ENCODE measurements at places on chromosomes 2 and 18. TPM values are rescaled to one million over a fixed set of nuclear protein-coding genes. Genes with fewer than 3 reads are reported as not detected.

DNA sequence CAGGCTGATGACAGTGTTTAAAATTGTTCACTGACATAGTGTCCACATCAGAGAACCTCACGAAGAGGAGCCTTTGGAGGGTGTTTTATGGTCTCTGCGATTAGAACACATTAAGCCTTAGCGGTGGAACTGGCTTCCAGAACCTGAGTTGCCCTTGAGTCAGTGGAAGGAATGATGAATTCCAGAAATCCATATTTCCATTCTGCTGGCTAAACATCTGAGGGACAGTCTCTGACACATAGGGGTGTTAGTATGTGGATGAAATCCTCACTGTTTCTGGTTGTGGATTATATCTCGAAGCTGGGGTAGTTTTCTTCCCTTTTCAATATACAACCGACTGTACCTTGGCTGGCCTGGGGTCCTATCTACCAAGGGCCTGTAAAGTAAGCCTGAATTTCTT lies 4.0 kb downstream of the CASP10 start:
- no peak for DNase-seq
- no peak overlapping the region for H3K4me3 ChIP-seq
- no peak overlapping the region for H3K27ac ChIP-seq
- no peaks in the 10 kb centered on the region for H3K36me3 ChIP-seq

GRCh38 chr2:102483086-102483485 lies 10.1 kb downstream of the SLC9A4 start:
- H3K27me3 ChIP-seq = no peaks in the 10 kb centered on the region
- no peak overlapping the region for H3K4me3 ChIP-seq
- no peaks in the 10 kb centered on the region for H3K36me3 ChIP-seq
- H3K27ac ChIP-seq = no peak overlapping the region
- H3K4me1 ChIP-seq = no peaks in the 10 kb centered on the region

GRCh38 chr2:241153616-241154015 lies 3.3 kb downstream of the PPP1R7 start:
- no peak overlapping the region for H3K4me3 ChIP-seq
- DNase-seq = no peak
- peaks cover 17% of the 10 kb centered on the region for H3K4me1 ChIP-seq
- no peak overlapping the region for H3K27ac ChIP-seq

GRCh38 chr18:25457601-25458000 lies 105.6 kb upstream of the ZNF521 start:
- no peaks in the 10 kb centered on the region for H3K36me3 ChIP-seq
- no peak for DNase-seq
- peaks cover 7% of the 10 kb centered on the region for H3K4me1 ChIP-seq
- H3K4me3 ChIP-seq = no peak overlapping the region

GRCh38 chr2:127586136-127586535 lies 50.7 kb downstream of the MYO7B start:
- no peak overlapping the region for H3K4me3 ChIP-seq
- no peaks in the 10 kb centered on the region for H3K36me3 ChIP-seq
- H3K27ac ChIP-seq = no peak overlapping the region
- no peaks in the 10 kb centered on the region for H3K27me3 ChIP-seq
- no peak for DNase-seq

DNA sequence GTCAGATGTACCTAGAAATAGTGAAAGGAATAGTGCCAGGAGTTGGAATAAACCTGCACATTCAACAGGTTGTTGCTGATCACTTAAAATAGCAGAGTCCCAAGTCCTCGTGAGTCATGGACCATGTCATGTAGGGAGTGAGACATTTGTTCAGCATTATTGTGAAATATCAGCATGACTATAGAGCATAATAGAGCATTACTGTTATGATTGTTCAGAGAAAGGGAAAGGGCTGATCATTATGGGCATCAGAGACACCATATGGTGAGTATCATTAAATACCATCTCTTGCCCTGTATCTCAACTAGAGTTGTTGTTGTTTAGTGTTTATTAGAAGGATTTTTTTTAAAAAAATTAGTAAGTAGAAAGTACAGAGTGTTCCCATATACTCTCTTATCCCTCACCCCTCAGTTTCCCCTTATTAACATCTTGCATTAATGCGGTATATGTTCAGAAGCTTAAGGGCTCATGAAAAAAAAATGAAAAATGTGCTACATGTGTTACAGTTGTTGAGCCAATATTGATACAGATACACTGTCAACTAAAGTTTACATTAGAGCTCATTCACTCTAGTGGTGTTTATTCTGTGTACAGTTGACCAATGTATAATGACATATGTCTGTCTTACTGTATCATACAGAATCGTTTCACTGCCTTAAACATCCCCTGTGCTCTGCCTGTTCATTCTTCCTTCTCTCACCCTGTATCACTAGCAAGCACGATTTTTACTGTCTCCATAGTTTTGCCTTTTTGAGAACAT lies 5.7 kb downstream of the ELAC1 start:
- H3K36me3 ChIP-seq = peaks cover 17% of the 10 kb centered on the region
- DNase-seq = no peak
- no peaks in the 10 kb centered on the region for H3K27me3 ChIP-seq
- no peak overlapping the region for H3K27ac ChIP-seq
- peaks cover 23% of the 10 kb centered on the region for H3K4me1 ChIP-seq
- H3K4me3 ChIP-seq = no peak overlapping the region

- no peaks in the 10 kb centered on the region for H3K36me3 ChIP-seq
- H3K4me1 ChIP-seq = no peaks in the 10 kb centered on the region
- no peaks in the 10 kb centered on the region for H3K27me3 ChIP-seq
- no peak overlapping the region for H3K4me3 ChIP-seq
- DNase-seq = no peak
Measured at GRCh38 chr2:208607694-208608093, 201.1 kb downstream of the PTH2R start.

GRCh38 chr2:171745806-171746205 lies 58.5 kb downstream of the DYNC1I2 start:
- no peak overlapping the region for H3K4me3 ChIP-seq
- DNase-seq = no peak
- no peaks in the 10 kb centered on the region for H3K4me1 ChIP-seq
- no peaks in the 10 kb centered on the region for H3K27me3 ChIP-seq
- no peak overlapping the region for H3K27ac ChIP-seq

DNA sequence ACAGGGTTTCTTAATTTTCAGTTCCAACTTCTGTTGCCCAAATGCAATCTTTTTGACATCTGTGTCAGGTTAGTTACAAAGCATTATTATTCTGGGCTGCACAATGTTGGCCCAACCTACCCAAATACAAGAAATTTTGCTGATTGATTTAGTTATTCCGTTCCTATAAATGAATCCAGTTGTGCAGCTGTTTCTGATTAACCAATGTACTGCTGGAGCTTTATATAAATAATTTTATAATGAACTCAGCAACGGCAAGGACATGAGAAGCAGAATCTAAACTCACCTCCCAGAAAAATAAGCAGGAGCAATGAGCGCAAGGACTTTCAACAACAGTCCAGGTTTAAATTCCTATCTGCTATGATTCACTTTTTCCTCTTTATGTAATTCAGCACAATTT lies 76.3 kb upstream of the WIPF1 start:
- DNase-seq = no peak
- no peaks in the 10 kb centered on the region for H3K27me3 ChIP-seq
- peaks cover 5% of the 10 kb centered on the region for H3K36me3 ChIP-seq
- H3K27ac ChIP-seq = no peak overlapping the region
- H3K4me1 ChIP-seq = no peaks in the 10 kb centered on the region
- H3K4me3 ChIP-seq = no peak overlapping the region

Gene POTEJ
- total RNA-seq = not detected

Gene MTIF2
- 38.9 TPM for total RNA-seq

Gene ARPC2
- total RNA-seq = 195 TPM

Gene TANC1
- 8.5 TPM for total RNA-seq
